ENCODE measurements at places on chromosomes 6 and 20.

DNA sequence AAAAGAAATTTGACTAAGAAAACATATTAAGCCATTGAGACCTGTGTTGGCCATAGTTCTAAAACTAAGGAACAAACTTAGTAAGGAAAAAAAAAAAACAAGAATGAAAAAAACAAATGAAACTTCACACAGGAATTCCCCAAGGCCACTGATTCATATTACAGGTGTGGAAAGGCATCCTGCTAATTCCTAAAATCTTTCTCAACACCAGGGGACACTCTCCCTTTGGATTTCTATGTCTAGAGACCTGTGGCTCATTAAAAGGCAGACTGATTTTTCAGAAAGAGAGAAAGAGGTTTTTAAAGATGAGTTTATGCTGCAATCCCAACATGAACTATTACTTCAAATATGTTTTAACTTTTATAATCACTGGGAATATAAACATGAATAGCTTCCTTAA is at the start of gene OR12D1:
Gene OR12D1 (plus strand): TSS at position 341 of the 400 bp plus-strand sequence.
- no peak for DNase-seq

DNA sequence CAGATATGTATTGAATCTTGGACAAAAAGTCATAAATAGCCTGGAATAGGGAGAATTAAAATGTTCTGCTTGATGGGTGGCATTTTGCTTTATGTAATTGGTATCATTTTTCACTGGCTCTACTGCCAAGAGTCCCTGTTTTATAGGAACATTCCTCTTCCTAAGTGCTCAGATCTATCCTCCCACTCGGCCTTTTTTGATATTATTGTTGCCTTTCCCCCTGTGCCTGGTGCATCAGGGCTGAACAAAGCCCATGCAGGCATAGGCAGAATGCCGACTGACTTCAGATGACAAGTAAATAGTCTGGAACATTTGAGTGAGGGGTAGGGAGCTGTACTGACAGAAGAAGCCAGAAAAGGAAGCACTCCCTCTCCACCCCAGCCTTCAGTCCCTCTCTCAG is 127.0 kb downstream of the PKHD1 start:
- no peak for DNase-seq

GRCh38 chr20:1225263-1225782 is 521 bp upstream of the RAD21L1 start:
- no peak for DNase-seq

DNA sequence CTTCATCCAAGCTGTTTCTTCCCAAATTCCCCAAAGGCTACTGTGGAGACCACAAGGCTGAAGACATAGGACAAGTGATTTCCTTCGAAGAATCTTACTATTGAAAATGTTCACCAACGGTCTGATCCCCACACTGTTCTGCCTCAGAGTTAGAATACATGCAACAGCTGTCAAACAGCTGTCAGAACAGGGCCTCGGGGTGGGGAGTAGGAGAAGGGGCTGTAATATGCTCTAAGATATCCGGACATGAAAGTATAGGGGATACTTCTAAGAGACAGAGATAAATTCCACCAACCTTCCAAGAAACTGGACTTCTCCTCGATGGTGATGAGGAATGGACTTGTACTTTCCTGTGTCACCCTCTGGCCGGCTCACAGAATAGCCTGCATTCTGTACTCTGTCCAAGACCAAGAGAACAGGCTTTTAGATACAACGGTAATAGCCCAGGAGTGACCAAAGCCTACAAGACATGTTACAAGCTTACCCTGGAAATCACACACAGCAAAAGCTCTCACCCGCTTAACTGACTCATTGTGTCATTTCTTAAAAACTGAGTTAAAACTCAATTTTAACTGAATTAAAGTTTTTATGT is 69.2 kb upstream of the PTGIS start:
- no peak for DNase-seq

- DNase-seq: no peak
Measured at GRCh38 chr6:148890096-148890495, 143.3 kb downstream of the UST start.

- DNase-seq: no peak
Measured at GRCh38 chr6:105112577-105112976, 67.2 kb downstream of the POPDC3 start.

DNA sequence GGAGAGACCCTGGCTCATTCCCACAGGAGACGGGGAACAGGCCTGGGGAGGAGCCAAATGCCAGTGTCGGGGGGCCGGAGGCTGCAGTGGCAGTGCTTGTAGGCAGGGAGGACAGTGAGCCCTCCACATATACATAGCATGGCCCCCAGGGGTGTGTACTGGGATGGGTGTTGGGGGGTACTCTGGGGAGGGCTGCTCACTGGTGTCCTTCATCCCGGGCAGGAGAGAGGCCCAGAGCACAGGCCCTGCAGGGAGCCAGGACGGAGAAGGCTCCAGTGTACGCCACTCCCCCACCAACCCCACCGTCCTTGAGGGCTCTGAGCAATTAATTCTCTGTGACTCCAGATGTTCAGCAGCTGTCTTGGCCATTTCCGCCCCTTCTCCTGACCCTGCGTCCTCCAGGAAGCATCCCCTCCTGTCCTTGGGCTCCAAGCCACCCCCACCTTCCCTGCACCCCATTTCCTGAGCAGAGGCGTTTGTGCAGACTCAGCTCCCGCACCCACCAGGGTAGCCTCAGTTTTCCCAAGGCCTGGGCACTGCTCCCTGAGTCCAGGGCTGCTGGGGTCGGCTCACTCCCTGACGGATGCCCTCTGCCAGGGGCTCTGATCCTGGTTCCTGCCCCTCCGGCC is 3.4 kb upstream of the ABHD16B start:
- DNase-seq: no peak

- no peak for DNase-seq
Measured at GRCh38 chr6:6643398-6643797, 54.9 kb downstream of the LY86 start.

DNA sequence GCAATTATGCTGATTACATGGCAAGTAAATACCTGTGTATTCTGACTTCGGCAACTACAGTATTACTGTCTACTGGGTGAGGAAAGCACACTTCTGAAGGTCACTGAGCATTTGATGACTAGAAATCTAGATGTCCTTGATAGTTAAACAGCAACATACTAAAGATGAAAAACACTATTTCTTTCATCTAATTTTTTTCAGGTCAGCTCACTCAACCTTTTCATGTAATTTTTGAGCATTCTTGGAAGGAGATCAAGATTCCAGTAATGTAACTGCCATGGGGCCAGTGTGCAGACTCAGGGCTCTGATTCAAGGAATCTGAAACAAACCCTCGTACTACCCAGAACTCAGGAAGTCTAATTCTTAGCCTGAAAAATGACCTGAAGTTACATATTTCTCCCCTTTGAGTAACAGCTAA is 222.6 kb upstream of the TAB2 start:
- DNase-seq: no peak

DNA sequence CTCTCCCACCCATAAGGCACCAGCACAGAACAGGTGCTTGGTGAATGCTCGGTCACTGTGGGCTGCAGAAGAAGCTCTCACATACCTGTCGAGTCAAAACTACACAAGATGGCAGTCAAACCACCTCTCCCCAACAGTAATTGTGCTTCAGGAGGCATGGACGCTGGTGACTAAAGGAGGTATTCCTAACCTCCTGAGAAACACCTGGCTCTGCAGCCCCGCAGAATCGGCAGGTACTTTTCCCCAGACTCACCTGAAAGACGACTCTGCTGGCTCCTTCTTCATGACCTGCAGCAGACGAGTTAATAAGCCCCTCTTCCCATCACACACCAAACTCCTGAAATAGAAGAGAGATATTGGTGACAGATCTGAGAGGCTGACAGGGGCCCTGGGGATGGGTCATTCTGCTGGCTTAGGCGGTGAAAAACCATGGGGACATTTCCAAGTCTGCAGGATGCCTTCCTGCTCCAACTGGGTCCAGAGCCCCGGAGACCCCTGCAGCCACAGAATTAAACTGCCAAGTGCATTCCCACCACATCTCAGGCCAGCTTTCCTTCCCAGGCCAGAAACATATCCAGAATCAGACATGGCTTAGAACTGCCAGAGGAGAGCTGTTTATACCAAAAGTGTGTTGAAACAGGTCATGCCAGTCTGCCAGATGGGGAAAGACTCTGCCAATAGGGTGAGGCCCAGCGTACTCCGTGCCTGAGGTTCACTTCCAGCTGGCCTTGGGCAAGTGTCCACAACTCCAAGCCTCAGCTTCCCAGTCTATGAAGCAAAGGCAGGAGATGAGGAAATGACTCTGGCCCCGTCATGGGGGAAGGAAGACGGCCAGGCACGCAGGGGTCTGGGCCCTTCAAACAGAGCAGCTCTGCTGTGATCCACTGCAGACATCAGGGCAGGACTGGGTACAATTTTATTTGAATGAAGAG is 53.0 kb downstream of the MYH7B start:
- no peak for DNase-seq

DNA sequence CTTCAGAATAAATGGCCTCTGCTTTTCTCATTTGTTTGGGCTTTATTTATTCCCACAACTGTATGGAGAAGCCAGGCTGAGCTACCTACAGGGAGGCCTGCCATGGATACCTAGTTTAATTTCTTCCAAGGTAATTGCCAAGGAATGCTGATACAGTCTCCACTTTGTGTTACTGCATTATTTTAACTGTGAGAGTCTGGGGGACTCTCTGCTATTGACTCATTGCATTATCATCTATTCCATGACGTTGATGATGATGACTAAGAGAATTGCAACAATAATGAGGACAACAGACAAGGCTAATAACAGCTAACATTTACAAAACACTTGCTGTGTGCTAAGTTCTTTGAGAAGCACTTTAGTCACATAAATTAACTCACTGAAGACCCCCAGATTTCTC is 88.3 kb upstream of the COL21A1 start:
- DNase-seq: no peak

DNA sequence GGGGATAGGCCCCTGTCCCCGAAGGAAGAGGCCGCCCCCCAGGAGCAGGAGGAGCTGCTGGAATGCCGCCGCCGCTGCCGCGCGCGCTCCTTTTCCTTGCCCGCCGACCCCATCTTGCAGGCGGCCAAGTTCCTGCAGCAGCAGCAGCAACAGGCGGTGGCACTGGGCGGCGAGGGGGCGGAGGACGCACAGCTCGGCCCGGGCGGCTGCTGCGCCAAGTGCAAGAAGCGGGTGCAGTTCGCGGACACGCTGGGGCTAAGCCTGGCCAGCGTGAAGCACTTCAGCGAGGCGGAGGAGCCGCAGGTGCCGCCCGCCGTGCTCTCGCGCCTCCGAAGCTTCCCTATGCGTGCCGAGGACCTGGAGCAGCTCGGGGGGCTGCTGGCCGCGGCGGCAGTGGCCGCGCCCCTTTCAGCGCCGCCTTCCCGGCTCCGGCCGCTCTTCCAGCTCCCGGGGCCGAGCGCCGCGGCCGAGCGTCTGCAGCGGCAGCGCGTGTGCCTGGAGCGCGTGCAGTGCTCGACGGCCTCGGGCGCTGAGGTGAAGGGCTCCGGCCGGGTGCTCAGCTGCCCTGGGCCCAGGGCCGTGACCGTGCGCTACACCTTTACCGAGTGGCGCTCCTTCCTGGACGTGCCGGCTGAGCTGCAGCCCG is 630 bp downstream of the PPP1R3G start:
- no peak for DNase-seq

DNA sequence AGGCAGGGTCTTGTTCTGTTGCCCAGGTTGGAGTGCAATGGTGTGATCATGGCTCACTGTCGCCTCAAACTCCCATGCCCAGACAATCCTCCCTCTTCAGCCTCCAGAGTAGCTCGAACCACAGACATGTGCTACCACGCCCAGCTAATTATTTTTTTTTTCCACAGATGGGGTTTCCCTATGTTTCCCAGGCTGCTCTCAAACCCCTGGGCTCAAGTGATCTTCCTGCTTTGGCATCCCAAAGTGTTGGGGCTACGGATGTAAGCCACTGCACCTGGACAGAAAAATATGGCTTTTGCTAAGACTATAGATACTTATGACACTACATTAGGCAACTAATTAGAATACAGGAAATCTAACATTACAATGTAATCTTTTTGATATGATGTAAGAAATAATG is 17.9 kb downstream of the RNF24 start:
- DNase-seq: no peak

DNA sequence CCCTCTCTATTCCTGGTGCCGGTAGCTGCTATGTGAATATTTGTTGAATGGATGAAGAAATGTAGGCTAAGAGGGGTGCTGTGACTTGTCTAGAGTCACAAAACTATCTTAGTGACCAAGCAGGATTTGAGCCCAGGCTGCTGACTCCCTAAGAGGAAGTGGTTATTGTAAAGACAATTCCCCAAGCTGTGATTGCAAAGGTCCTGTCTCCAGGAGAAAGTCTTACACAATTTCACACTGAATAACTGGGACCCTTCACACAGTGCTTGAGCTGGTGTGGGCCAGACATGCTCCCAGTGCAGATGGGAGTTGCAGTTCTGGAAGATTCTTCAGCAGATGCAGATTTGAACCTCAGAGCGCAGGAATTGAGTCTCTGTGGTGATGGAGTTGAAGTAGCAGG is 38.1 kb downstream of the IYD start:
- DNase-seq: no peak

- DNase-seq: no peak
Measured at GRCh38 chr20:48683467-48684175, 144.2 kb downstream of the PREX1 start.

DNA sequence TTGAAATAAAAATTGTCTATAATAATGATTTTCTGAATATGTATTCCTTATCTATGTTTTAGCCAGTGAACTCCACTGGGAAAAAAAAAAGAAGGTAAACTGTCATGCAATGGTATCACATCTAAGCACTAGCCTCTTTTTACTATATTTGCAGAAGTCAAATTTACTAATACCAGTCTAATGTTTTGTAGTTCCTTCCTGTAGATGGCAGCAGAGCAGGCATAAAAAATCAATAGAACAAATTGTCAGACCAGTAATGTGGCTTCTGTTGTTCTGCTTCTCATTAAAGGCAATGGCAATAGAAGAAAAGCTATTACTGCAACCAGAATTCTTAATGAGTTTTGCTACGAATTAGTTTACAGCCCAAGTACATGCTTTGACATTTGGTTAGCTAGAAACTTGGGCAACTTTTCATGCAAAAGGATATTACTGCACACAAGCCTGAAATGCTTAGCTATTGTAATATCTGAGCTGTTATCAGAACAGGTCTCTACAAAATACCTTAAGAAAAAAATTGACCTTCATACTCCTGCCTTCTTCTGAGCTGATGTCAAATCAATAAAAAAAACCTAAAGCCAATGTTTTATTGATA is 476.9 kb downstream of the KHDRBS2 start:
- no peak for DNase-seq

GRCh38 chr20:62117362-62117646 is 5.0 kb upstream of the LSM14B start:
- no peak for DNase-seq

DNA sequence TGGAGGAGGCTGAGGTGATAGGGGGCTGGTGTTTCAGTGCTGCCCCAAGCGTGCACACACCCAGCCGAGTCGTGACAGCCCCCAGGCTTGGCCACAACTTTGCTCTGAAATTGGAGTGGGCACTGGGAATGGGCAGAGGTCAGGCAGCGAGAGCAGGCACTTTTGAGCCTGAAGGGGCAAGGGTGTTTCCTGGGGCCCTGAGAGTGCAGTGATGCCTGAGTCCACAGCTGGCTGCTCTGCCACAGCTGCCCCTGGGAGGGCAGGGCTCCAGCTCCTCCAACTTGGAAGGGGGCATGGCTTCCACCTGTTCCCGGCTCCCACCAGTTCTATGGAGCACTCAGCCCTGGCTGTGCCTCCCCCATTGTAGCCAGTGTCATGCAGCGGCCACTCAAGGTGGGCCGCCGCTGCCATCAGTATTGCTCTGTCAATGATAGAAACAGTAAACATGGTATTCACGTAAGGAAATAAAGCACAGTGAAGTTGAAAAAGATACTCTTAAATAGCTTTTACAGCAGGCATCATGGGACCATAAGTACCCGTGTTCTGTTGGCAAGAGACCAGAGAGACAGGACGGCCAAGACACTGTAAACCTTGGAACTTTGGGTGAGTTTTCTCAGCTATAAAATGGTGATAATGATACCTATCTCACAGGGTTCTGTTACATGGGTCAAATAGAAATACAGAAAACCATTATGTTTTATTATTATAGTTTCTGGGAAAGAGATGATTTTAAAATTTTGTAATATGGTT is 108.9 kb downstream of the THEMIS start:
- DNase-seq: no peak

Data from stimulated activated CD4-positive, alpha-beta T cell treated with anti-CD3 and anti-CD28 coated beads, Interleukin-15, amount 100 ng/mL, for 1 hour (primary cell).